ENCODE measurements at places on chromosomes 5 and 9. TPM values are rescaled to one million over a fixed set of nuclear protein-coding genes. Genes with fewer than 3 reads are reported as not detected.

DNA sequence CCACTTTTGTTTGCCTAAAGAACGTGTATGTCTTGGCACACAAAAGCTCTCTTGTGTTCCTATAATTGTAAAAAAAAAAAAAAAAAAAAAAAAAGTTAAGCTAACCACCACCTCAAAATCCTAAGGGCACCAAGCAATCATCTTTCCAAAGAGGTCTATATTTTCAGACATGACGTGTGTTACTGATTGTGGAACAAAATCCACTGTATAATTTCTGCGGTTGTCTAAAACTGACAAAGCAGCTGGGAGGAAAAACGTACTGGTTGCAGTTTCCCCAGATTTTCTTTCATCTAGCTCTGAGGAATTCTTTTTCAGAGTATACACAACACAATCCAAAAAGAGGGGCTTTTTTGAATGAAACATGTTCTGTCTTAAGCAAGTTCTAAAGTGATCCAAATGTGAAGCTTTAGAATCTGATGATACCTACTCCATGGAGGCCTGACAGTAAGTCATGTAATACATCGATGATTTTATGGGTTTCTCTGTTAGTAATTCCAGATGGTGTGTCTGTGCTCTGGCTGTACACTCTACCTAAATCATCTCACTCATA, 375.6 kb upstream of the NUDT12 start:
- H3K4me3 ChIP-seq, result no peak overlapping the region
- no peaks in the 10 kb centered on the region for H3K36me3 ChIP-seq

- no peaks in the 10 kb centered on the region for H3K36me3 ChIP-seq
- H3K27ac ChIP-seq, result no peak overlapping the region
- H3K4me3 ChIP-seq, result no peak overlapping the region
- no peaks in the 10 kb centered on the region for H3K27me3 ChIP-seq
- no peaks in the 10 kb centered on the region for H3K4me1 ChIP-seq
- DNase-seq, result no peak
These were observed 622.4 kb downstream of the CHSY3 start for GRCh38 chr5:130526708-130527107.

DNA sequence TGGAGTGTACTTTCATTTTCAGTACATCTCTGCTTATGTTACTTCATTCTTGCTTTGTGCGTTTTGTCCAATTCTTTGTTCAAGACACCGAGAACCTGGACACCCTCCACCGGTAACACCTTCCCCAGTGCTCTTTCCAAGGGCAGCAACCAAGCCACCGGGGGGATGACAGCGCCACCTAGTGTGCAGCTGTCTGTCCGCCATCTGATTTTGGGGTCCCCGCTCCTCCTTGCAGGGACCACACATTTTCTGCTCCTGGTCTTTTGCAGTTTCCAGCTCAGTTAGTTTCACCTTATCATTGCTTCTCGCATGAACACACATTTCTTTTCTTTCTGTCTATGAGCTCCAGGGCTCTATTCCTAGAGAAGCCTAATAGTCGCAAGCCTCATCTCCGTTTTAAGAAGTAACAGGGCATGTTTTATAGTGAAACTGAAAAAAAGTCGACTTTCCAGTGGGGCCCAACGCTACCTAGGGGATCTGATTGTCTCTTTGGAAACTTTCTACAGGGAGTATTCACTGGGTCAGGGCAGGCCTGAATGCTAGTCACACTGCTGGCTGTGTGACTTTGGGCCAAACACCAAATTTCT, 152.1 kb downstream of the FSTL4 start:
- no peaks in the 10 kb centered on the region for H3K27me3 ChIP-seq
- peak; percentile 31 for DNase-seq
- no peak overlapping the region for H3K4me3 ChIP-seq
- no peaks in the 10 kb centered on the region for H3K4me1 ChIP-seq
- no peak overlapping the region for H3K27ac ChIP-seq

ADGRD2 gene
- total RNA-seq, result not detected

DNA sequence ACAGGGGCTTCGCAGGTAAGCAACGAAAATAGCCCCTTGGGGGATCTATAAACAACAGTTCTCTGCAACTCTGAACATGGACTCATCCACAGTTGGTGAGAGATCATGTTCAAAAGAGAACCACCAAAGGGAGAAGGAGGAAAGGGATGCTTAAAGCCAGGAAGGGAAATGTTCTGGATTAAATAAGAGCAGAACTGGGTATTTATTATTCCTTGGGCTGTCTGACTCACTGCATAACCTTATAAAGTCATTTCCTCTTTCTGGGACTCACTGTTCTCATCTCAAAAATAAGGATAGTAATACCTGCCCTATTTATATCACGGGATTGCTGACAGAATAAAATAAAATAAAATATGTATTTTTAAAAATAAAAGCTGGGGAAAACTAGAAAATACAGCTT, 11.2 kb upstream of the MARCHF3 start:
- H3K4me1 ChIP-seq, result peaks cover 10% of the 10 kb centered on the region
- H3K36me3 ChIP-seq, result no peaks in the 10 kb centered on the region
- H3K27me3 ChIP-seq, result no peaks in the 10 kb centered on the region
- no peak overlapping the region for H3K27ac ChIP-seq
- DNase-seq, result no peak
- no peak overlapping the region for H3K4me3 ChIP-seq

GRCh38 chr5:14475045-14475444, 106.5 kb upstream of the OTULINL start:
- no peaks in the 10 kb centered on the region for H3K27me3 ChIP-seq
- no peaks in the 10 kb centered on the region for H3K4me1 ChIP-seq

- H3K4me3 ChIP-seq, result no peak overlapping the region
- no peak for DNase-seq
- H3K4me1 ChIP-seq, result no peaks in the 10 kb centered on the region
- H3K27me3 ChIP-seq, result peaks cover 2% of the 10 kb centered on the region
- H3K27ac ChIP-seq, result no peak overlapping the region
These were observed 23.7 kb upstream of the NPR3 start for GRCh38 chr5:32687499-32687831.

DNA sequence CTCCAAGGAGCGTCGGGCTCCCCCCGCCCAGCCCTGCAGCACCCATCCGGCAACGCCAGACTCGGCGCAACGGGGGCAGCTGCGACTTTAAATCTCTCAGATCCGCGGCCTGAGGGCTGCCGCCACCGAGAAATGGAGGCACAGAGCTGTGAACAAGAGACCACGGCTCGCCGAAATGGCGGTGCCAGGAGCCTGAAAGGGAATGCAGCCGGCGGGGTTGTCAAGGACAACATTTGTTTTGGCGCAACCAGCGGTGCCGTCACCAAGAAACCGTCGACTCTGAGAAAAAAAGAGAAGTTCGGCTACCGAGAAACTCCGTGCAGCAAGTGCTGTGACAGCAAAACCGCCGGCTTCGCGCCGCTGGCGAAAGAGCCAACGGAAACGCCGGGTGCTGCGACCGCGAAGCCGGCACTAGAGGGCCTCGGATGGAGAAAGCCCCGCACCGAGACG, 2.1 kb upstream of the ANXA2R start:
- H3K36me3 ChIP-seq, result peaks cover 19% of the 10 kb centered on the region
- peak; percentile 77 for DNase-seq
- peaks cover 44% of the 10 kb centered on the region for H3K4me1 ChIP-seq
- peak overlapping the region; percentile 96 for H3K4me3 ChIP-seq
- peak overlapping the region; percentile 98 for H3K27ac ChIP-seq

DNA sequence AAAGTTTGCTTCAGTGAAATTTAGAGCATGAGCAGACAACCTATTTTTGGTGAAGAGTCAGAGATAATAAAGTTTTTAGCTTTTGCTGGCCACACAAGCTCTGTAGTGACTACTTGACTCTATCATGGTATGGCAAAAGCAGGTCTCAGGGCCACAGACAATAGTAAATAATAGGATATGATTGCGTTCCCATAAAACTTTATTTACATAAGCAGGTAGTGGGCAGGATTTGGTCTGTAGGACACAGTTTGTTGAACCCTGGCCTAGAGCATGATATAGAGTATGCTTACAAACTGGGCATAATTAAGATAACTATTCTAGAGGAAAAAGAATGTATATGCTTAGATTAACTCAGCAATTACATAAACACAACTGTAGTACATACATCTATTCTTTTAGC, 30.1 kb downstream of the ITGA1 start:
- H3K4me3 ChIP-seq, result no peak overlapping the region
- H3K4me1 ChIP-seq, result no peaks in the 10 kb centered on the region
- H3K27ac ChIP-seq, result no peak overlapping the region

GRCh38 chr9:90972057-90972456, 170.4 kb downstream of the SYK start:
- no peak overlapping the region for H3K27ac ChIP-seq
- H3K4me3 ChIP-seq, result no peak overlapping the region
- H3K36me3 ChIP-seq, result no peaks in the 10 kb centered on the region
- peaks cover 8% of the 10 kb centered on the region for H3K27me3 ChIP-seq
- H3K4me1 ChIP-seq, result no peaks in the 10 kb centered on the region
- DNase-seq, result no peak

DNA sequence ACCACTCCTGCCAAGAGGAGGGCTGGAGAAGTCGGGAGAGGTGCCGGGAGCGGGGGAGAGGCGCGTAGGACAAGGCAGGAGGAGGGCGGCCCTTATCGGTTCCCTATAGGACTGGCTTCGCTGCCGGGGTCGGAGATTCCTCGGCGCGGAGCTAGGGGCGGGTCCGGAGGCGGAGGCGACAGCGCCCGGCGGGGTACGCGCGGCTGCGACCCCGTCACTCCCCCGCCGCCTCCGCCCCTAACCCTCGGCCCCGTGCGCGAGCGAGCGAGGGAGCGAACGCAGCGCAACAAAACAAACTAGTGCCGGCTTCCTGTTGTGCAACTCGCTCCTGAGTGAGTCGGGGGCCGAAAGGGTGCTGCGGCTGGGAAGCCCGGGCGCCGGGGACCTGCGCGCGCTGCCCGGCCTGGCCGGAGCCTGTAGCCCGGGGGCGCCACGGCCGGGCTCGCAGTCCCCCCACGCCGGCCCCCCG, 2.0 kb downstream of the GLIS3 start:
- H3K27ac ChIP-seq, result no peak overlapping the region
- peak overlapping the region; percentile 85 for H3K4me3 ChIP-seq
- H3K27me3 ChIP-seq, result peaks cover 56% of the 10 kb centered on the region
- no peaks in the 10 kb centered on the region for H3K36me3 ChIP-seq
- DNase-seq, result no peak

ANKRD31 gene
- 0.13 TPM for total RNA-seq

DNA sequence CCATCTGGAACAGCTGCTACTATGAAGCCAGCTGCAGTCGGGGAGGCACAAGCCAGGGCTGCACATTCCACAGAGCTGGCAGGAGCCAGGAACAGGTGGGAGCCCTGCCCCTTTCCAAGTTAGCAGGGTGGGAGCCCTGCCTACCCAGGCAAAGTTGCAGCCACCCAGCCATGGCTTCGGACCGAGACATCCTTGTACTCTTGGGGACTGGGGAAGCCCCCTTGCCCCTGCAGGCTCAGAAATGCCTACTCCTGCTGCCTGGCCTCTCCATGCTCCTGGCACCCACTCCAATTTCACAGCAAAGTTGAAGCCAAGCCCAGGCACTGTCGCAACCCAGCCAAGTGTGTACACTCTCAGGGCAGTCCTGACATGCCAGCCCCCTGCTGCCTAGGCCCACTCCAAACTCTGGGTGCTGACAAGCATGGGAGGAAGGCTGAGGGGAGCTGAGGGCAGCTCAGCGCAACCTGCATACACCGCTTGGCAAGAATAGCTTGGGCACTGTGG, 165.1 kb downstream of the RNF180 start:
- H3K27me3 ChIP-seq, result no peaks in the 10 kb centered on the region
- H3K36me3 ChIP-seq, result no peaks in the 10 kb centered on the region
- no peaks in the 10 kb centered on the region for H3K4me1 ChIP-seq
- H3K27ac ChIP-seq, result no peak overlapping the region
- DNase-seq, result no peak

DNA sequence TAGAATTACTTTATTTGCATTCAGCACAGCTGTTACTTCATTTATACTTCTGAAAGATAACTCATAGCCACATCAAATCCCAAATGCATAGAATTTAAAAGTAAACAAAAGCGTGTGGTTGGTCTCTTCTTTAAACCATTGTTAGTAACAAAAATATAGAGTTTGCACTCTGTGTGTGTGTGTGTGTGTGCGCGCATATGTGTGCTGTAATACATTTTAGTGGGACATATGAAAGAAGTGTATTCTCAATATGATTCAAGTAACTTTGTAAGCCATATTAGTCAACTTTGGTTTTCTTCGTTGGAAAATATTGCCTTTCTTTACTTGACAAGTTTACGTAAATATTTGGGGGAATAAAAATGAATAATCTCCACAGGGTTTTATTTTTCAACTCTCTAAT, 106.1 kb upstream of the PRRC1 start:
- H3K36me3 ChIP-seq, result no peaks in the 10 kb centered on the region
- no peaks in the 10 kb centered on the region for H3K4me1 ChIP-seq
- H3K27ac ChIP-seq, result no peak overlapping the region
- no peak for DNase-seq

RAD17 gene
- total RNA-seq, result 25.9 TPM

TGFBI gene
- 1.3 TPM for total RNA-seq

GRCh38 chr5:129499208-129499852, 39.2 kb downstream of the ADAMTS19 start:
- no peaks in the 10 kb centered on the region for H3K27me3 ChIP-seq
- no peak for DNase-seq
- no peak overlapping the region for H3K27ac ChIP-seq
- H3K36me3 ChIP-seq, result no peaks in the 10 kb centered on the region

DNA sequence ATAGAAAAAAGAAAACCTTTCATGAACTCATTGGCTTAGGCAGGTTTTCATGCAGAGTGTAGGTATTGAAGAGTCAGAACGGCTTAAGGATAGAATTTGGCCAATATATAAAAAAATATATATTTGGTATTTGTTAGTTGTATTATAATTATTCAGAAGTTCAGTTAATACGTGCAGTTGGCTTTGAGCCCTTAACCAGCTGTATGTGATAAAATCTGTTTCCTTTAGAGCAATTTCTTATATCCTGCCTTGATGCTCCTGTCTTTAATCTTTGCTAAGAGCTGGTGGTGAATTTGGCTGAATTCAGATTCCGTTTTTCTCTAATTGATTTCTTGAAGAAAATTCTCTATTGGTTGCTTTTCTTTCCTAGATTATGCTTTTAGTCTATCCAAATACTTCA, 3.7 kb downstream of the ANXA1 start:
- H3K4me3 ChIP-seq, result no peak overlapping the region
- no peaks in the 10 kb centered on the region for H3K4me1 ChIP-seq
- no peak for DNase-seq

DNA sequence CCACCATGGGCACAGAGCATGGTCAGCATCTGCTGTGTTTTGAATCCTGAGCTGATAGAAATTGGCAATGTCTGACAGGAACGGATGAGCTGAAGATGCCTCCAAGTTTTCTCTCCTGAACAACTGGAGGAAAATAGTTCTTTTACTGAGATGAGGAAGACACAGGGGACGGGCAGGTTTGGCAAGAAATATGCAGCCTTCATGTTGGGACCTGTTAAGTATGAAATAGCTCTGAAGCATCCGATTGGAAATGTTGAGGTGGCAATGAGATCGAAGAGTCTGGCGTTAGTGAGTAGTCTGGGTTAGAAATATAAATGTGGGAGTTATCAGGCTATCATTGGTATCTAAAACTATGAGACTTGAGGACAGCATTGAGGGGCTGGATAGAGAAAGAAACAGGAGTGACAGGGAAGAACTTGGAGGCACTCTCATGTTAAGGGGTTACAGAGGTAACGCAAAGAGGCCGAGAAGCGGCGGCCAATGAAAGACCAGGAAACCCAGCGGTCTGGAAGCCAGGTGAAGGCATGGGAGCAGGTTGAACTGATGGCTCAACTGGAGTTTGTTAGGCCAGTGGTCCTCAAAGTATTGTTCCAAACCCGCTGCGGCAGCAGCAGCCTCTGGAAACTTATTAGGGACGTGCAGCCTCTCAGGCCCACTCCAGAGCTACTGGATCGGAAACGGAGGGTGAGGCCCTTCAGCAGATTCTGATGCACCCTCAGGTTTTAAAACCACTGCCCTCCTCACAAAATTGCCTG, 1.0 kb upstream of the MAMDC2 start:
- no peaks in the 10 kb centered on the region for H3K36me3 ChIP-seq
- H3K27ac ChIP-seq, result no peak overlapping the region
- peaks cover 47% of the 10 kb centered on the region for H3K27me3 ChIP-seq
- no peak for DNase-seq
- no peak overlapping the region for H3K4me3 ChIP-seq

Data from activated B cell treated with CpG ODN at 0.5 μM for 24 hours (primary cell).